ENCODE measurements at places on chromosomes 5 and 9.

GRCh38 chr9:2340046-2340760 is 281.4 kb upstream of the VLDLR start:
- DNase-seq = no peak

DNA sequence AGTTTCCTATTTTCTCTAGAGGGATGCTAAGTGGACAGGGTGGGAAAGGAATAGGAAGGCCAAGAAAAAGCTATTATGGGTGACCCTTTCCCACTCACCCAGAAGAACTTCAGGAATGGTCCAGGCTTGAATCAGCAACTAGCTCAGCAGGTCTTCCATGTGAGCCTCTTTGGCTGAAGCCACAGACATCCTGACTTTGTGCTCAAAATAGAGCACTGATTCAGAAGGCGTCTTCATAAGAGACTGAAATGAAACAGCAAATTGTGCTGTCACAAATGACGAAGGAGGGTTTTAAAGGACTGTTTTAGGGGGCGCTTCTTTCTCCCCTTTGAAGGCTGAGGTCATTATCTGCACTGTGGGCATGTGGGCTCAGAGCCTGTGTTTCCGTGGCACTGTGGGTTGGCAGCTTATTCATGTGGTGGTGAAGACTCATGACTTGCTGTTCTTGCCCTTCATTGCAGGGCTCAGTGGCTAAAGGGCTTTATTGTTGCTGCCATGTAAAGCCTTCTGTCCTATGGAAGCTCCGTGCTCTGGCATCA is 65.8 kb upstream of the NFIL3 start:
- no peak for DNase-seq

DNA sequence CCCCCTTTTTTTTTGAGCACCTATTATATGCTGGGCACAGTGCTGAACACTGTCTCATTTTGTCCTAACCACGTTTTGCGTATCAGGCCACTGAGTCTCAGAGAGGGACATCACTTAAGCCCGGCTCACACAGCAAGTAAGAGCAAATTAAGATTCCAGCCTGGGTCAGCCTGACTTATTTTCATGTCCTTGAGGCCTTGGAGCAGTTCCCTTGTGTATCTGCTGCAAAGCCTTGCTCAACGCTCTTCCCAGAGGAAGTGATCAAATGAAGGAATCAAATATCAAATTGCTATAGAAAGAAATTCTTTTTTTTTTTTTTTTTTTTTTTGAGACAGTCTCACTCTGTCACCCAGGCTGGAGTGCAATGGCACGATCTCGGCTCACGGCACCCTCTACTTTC is 30.7 kb downstream of the ERGIC1 start:
- DNase-seq = no peak

- no peak for DNase-seq
Measured at GRCh38 chr5:33675958-33676464, 215.8 kb downstream of the ADAMTS12 start.

DNA sequence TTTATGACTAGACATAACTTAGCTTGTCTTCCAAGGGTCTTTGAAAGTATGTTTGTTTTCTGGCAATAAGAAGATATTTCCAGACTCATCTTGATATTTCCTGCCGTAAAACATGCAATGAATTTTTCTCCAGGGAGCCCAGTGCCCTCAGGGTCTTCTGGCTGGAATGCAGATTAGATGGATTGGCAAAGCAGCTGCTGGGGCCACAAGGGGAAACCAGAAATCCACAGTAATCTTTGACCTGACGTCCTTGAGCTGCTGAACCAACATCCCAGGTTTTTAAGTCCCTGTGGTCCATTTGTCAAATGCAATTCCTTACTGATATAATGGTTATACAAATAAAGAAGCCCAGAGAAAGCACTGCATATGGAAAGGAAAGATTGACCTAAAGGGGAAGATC is 93.0 kb downstream of the THBS4 start:
- DNase-seq = no peak

DNA sequence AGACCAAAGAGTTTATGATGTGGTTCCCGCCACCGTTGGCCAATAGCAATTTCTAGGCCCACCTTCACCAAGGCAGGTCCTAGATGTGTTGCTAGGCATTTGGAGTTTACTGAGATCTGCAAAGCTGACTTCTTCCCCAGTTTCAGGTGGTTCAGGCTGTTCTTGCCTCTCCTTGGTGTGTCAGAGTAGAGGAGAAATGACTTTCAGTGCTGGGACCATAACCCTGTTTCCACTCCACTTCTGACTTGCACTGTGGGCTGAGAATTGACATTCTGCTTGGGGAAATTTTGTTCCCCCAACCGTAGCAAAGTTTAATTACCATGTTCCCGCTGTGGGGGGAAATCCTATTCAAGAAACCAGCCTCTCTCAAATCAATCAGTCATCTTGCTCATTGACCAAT is 128.0 kb upstream of the GABRP start:
- DNase-seq = no peak

- DNase-seq = peak; percentile 49
Measured at GRCh38 chr5:163564321-163564938, 59.0 kb downstream of the MAT2B start.

Measured in stimulated activated CD4-positive, alpha-beta T cell treated with anti-CD3 and anti-CD28 coated beads, Interleukin-1b, Interleukin-23, amount 100 ng/mL, for 1 hour (primary cell).